T-helper 17 cell (primary cell): ENCODE measurements at places on chromosomes 4 and X. TPM values are rescaled to one million over a fixed set of nuclear protein-coding genes. Genes with fewer than 3 reads are reported as not detected.

- no peaks in the 10 kb centered on the region for H3K36me3 ChIP-seq
- no peak overlapping the region for H3K27ac ChIP-seq
These were observed 6.0 kb downstream of the PROM1 start for GRCh38 chr4:16077786-16078185.

SOD3 gene
- total RNA-seq: not detected

GRCh38 chr4:86848732-86849619 lies at the start of gene SLC10A6:
Gene SLC10A6, minus strand, starts transcription at chr4:86849384. Its CDS starts 269 bp downstream, at chr4:86849115.
- peaks cover 26% of the 10 kb centered on the region for H3K27me3 ChIP-seq
- no peak for DNase-seq
- H3K4me3 ChIP-seq: no peak within 1 kb of the TSS
- H3K27ac ChIP-seq: no peak within 1 kb of the TSS

DNA sequence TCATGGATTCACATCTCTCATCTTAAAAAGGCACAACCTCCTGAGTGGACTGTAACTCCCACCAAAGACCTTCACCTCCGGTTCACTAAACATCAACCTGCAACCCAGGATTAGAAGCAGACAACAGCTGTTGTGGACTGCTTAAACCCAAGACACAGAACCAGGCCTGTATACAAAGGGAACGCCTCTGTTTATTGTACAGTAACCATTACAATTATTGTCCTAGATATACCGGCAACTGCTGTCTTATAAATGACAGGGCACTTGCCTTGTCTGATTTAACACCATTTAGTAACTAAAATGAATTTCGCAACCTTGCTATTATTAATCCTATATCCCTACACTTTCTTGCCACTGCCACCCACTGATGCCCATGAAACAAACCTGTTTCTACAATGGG lies 22.8 kb upstream of the CSTF2 start:
- no peak for DNase-seq
- peaks cover 2% of the 10 kb centered on the region for H3K27me3 ChIP-seq
- H3K27ac ChIP-seq: no peak overlapping the region
- H3K36me3 ChIP-seq: no peaks in the 10 kb centered on the region

SPANXA2 gene
- total RNA-seq: not detected

YY2 gene
- 1.0 TPM for total RNA-seq

SRPK3 gene
- not detected for total RNA-seq

KDR gene
- not detected for total RNA-seq
